Activated T-cell treated with anti-CD3 and anti-CD28 coated beads, Interleukin-2, amount 50 U/mL, for 1 hour (primary cell): ENCODE measurements at places on chromosomes 6 and 20.

DNA sequence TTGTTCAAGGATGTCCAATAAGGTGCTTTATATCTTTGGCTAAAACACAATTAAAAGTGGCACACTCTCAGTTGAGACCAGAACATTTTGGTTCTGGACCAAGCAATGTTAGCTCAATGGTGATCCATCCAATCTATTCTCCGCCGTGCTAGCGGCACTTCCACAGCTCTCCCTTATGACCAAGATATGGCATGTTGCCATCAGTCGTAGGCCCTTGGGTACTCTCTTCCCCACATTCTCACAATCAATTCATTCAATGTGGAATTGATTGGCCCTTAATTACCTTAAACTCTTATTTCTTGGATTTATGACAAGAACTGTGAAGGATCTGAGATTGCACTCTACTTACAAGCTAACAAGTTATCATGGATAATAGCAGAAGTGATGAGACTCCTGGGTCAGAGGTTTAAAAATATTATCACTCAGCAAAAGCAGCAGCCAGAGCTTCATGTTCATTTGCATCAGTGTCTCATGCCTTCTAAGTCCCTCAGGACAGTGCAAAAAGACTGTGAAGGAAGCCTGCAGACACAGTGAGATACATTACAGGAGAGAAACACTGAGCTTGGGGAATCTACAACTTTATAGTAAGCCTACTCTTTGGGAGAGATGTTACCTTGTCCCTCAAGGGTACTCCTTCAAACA lies 80.0 kb upstream of the ARG1 start:
- DNase-seq: no peak

DNA sequence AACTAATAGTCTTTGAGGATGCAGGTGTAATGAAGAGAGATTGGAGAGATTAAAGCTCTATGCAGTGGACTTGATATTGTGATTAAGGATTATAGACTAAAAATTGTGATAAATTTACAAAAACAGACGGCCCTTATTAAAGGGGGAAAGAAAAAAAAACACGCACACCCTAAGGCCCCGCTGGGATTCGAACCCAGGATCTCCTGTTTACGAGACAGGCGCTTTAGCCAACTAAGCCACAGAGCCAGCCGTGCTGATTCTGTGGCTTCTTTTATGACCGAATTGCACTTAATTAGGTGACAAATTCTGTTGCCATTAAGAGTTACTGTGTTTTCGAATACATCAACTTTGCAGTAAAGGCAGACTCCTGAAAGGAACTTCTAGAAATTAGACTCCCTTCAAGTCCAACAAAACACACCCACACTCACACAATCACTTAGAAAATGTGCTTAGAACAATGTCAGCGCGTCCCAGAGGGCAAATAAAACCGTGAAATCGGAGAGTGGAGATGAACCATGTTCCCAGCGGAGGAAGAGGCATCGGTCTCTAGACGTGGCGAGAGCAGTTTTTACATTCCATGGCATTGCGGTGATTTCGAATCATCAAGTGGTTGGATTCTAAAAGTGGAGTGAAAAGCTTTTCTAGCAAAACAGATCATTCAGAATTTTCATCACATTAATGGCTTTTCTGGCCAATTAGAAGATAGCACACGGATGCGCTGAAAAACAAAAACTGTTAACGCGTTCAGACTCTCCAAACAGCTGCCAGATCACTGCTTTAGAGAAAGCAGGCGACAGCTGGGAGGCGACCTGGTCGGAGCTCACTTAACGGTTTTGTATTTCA lies 122.6 kb downstream of the GPX5 start:
- no peak for DNase-seq

DNA sequence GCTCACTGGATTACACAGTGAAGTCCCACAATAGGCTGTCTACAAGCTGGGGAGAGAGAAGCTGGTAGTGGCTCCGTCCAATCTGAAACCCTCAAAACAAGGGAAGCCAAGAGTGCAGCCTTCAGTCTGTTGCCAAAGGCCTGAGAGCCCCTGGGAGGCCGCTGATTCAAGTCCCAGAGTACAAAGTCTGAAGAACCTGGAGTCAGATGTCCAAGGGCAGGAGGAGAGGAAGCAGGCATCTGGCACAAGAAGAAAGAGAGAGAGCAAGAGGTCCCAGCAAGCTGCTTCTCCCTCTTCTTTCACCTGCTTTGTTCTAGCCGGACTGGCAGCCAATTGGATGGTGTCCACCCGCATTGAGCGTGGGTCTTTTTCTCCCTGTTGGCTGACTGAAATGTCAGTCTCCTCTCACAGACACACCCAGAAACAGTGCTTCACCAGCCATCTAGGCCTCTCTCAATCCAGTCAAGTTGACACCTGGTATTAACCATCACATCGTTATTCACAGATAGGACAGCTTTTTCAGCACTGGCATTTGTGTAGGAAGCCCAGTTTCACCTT lies 51.2 kb downstream of the CRYBG1 start:
- DNase-seq: no peak

- no peak for DNase-seq
These were observed 12.1 kb downstream of the PHACTR2 start for GRCh38 chr6:143689852-143690251.

DNA sequence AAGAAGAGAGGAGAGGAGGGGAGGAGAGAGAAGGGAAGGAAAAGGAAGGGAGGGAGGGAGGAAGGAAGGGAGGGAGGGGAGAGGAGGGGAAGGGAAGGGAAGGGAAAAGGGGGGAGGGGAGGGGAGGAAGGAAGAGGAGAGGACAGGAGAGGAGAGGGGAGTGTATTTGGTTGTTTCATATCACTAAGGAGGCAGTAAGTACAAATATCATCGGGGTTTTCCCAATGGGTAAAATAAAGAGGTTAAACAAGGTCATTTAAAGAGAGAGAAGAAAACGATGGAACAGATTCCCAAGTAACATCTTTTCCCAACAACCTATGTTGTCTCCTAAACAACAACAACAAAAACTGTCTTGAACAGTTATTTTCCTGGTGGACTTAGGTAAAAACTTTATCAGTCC lies 43.6 kb downstream of the MBOAT1 start:
- no peak for DNase-seq

- DNase-seq: no peak
These were observed 710.2 kb upstream of the POU3F2 start for GRCh38 chr6:98124171-98124570.

GRCh38 chr6:139853302-139853992 lies 479.0 kb upstream of the CITED2 start:
- DNase-seq: no peak

DNA sequence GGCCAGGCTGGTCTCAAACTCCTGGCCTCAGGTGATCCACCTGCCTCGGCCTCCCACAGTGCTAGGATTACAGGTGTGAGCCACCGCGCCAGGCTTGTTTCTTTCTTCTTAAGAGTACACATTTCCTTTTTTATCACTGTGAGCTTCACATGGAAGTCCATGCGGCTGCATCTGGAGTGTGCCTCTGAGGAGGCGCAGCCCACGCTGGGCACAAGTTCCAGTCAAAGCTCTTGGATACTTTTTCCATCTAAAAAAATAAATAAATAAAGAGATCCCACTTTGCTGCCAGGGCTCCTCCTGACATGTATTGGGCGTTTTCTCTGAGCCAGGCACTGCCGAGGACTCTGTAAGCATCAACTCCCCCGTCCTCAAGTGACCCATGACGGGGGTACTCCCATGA lies 123.0 kb downstream of the PREX1 start:
- no peak for DNase-seq

GRCh38 chr6:79170959-79171358 lies 63.5 kb downstream of the HMGN3 start:
- no peak for DNase-seq

GRCh38 chr6:89098461-89098860 lies 17.9 kb downstream of the PNRC1 start:
- no peak for DNase-seq

- peak; percentile 58 for DNase-seq
These were observed 52.9 kb upstream of the MLN start for GRCh38 chr6:33856655-33857054.

DNA sequence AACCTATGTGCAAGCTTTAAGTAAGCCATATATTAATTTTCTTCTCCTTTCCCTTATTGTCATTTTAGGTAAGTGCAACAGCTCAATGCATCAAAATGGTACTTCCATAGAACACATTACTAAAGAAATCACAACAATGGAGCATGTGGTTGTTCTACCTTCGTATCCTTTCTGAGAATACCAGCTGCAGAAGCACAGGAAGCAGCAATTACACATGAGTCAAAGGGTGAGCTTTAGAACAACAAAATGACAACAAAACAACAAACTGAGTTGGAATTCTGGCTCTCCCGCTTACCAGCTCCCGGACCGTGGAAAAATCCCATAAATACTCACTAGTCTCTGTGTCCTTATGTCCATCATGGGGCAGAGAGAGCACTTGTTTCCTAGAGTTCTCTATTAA lies 108.9 kb downstream of the BCAS1 start:
- no peak for DNase-seq

- DNase-seq: no peak
These were observed 69.8 kb upstream of the NKX2-2 start for GRCh38 chr20:21583486-21584168.

DNA sequence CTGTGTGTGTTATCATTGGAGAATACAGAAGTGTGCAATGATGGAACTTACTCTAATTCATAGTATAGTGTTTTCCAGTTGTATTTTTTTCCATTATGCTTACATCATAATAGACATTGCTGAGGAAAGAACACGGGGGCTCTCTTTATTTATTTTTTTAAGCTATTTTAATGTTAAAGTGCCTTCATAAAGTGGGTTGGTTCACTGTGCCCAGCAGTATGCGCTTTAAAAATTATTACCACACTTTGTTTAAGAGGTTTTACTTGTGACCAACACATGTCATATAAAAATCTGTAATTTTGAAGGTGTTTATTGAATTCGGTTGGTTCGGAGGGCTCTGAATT lies 215.8 kb downstream of the TMEM242 start:
- DNase-seq: no peak

GRCh38 chr6:123430970-123431369 lies 205.8 kb downstream of the TRDN start:
- no peak for DNase-seq

DNA sequence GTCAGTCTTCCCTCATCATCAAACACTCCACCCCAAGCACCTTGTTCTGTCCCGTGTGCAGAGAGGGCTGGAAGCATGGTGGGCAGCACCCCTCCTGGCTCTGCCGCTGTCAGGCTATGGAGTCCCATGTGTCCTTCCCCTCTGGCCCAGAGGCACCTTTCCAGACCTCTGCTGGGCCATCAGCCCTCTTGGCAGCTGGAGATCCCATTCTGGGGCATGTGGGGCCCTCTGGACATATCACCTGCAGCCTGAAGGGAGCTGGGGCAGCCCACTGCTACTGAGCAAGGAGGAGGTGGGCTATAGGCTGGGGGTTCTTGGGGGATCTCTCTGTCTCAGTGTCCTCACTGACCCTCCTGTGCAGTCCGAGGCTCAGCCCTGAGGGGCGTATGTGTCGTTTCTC lies 42.2 kb downstream of the SUN5 start:
- no peak for DNase-seq

DNA sequence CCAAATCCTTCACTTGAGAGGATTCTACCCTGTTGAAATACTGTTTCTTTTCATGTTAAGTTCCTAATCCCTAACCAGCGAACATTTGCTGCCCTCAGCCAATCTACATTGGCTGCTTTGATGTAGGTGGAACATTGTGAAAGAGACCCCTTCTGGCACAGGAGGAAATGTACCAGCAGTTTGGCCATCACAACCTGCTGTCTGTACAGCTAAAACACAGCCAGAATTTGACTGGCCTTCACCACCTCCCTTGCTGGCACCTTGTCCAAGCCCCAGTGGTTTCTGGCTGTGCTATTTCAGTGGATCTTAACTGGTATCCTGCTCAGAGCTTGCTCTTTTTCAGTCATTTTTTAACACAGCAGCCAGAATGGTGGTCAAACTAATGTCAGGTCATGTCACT lies 202.1 kb upstream of the EPHA7 start:
- DNase-seq: no peak

DNA sequence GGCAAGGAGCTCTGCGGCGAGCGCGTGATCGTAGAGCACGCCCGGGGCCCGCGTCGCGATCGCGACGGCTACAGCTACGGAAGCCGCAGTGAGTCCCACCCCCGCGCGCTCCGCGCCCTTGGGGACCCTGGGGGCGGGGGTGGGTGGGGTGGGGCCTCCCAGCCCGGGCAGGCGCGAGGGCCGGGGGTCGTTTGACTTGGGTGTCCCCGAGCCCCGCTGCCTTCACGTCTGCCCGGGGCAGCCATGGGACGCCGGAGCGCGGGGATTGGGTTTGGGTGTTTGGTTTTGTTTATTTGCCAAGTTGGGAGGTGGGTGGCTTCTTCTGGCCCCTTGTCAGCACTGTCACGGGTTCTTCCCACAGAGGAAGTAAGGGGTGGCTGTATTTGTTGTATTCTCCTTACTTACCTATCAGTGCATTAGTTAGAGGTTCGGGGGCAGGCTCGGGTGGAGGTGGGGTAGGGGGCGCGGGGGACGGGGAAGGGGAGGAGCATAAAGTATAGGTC lies 777 bp downstream of the SRSF6 start:
- DNase-seq: no peak
